H1 (cell line): ENCODE measurements at places on chromosomes 7 and 10. TPM values are rescaled to one million over a fixed set of nuclear protein-coding genes. Genes with fewer than 3 reads are reported as not detected.

EIF3B gene
- polyA plus RNA-seq = 167 and 211 TPM in 2 replicates

FOXP2 gene
- polyA plus RNA-seq = 0.09 and 0.28 TPM in 2 replicates

SORCS3 gene
- 0.25 and 0.26 TPM in 2 replicates for polyA plus RNA-seq

TMEM196 gene
- 0.03 and 0.06 TPM in 2 replicates for polyA plus RNA-seq

ANKRD30A gene
- not detected in 2 replicates for polyA plus RNA-seq

ICA1 gene
- polyA plus RNA-seq = 9.4 and 14.9 TPM in 2 replicates

IL6 gene
- 0.12 and 0.27 TPM in 2 replicates for polyA plus RNA-seq

CYP3A5 gene
- polyA plus RNA-seq = 0.06 TPM in 1 of 2 replicates, not detected in the other

STAM gene
- 17.0 and 22.0 TPM in 2 replicates for polyA plus RNA-seq

GRM8 gene
- 1.8 and 2.6 TPM in 2 replicates for polyA plus RNA-seq

DNAJC1 gene
- polyA plus RNA-seq = 6.8 and 8.3 TPM in 2 replicates

SEMA3E gene
- polyA plus RNA-seq = 0.94 and 1.3 TPM in 2 replicates

SPDYE1 gene
- not detected in 2 replicates for polyA plus RNA-seq
